ENCODE measurements at places on chromosomes 5 and 9. TPM values are rescaled to one million over a fixed set of nuclear protein-coding genes. Genes with fewer than 3 reads are reported as not detected.
A peak's percentile ranks its signal among the peaks of the same experiment; 100 is the strongest.

- DNase-seq, result no peak
Measured at GRCh38 chr5:178624631-178625546, 2.0 kb downstream of the CLK4 start.

DNA sequence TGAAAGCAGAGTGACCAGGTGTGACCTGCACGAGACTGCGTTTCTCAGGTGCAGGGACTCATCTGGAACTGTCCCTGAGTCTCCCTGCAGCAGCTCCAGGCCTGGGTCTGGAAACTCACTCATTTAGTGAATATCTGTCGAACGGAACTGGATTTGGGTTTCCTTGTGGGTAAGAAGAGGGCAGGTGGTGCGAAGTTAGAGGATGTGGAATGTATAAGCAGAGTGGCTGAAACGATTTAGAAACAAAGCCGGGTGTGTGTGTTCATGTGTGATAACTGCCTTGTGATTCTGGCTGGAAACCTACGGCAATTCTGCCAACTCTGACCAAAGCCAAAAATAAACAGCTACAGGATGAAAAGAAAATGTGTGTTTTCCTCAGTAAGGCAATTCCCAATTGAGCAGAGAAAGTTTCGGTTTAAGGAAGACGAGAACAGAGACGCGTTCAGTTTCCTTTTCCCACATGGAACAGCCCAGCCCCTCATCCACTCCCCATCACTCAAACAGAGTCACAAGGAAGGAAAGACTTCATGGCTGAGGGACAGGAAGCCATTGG, 130.3 kb downstream of the NSG2 start:
- DNase-seq, result peak; percentile 48

GRCh38 chr5:78473751-78474150, 113.3 kb downstream of the SCAMP1 start:
- DNase-seq, result no peak

DNA sequence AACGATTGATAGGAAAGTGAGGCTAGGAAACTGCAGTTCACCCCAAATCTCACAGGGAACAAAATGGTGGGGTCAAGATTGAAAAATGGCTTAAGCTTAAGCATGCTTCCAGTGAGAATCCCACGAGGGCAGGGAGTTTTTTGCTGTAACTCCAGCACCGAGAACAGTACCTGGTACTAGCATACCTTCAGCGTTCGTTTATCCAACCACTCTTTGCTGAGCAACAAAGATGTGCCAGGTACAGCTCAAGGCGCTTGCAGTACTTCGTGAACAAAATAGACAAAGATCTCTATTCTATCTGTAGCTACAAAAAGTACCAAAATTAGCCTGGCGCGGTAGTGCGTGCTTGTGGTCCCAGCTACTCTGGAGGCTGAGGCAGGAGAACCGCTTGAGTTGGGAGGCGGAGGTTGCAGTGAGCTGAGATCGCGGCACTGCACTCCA, 778 bp upstream of the PPP6C start:
- no peak for DNase-seq

- no peak for DNase-seq
Measured at GRCh38 chr5:141641634-141642267, 5.0 kb downstream of the RELL2 start.

- DNase-seq, result no peak
Measured at GRCh38 chr9:9747787-9748186, 865.0 kb downstream of the PTPRD start.

DNA sequence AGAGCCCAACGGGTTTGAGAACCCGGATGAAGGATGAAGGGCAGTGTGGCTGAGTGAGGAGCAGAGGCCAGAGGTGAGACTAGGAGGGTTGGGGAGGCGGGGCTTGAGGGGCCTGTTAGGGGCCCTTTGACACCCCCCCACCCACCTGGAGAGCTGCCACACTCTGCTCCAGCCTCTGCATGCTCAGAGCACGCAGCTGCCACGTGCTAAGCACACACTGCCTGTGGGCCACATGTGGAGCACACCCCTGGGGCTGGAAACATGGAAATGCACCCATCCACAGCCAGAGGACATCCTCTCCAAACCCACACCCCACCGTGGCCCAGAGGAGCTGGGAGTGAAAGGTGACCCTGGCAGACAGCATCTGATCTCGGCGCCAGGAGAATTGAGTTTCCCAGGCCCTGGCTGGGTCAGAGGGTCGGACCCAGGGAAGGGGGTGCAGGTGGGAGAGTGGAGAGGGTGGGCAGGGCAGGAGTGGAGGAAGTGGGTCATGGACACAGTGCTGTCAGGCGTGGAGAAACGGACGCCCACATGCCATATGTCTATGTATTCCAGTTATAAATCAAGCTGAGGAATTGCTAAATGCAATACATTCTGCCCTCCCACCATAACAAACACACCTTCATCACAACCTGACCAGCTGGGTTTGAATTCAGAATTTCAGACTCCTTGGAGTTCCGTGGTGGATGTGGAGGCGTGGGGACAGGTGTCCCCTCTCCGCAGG, 5.9 kb downstream of the DNM1 start:
- no peak for DNase-seq

Gene C9orf50
- polyA plus RNA-seq, result 0.26 TPM

Gene C7
- polyA plus RNA-seq, result 4.0 TPM

Gene ANKRD20A1
- polyA plus RNA-seq, result not detected

Gene F12
- polyA plus RNA-seq, result 0.41 TPM

Measured in hindlimb muscle (tissue), 1 donor.